ENCODE measurements at places on chromosomes 5 and 9.

DNA sequence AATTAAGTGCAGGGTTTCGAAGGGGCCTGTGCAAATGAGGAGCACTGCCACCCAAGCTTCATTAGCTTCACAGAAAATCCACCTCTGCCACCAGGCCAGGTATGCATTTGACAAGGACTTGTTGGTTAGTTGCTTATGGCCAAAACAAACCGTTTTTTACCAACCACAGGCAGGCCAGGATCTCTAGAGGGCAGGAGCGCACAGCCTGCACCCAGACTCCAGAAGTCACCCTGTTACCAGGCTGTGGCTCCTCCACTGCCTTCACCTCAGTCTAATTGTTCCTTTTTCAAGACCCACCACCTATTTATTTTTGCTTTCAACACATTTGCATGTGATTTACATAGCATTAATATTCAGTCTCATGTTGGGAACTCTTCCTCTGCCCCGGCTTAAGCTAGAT is 78.3 kb upstream of the HSPA9 start:
- DNase-seq: no peak

DNA sequence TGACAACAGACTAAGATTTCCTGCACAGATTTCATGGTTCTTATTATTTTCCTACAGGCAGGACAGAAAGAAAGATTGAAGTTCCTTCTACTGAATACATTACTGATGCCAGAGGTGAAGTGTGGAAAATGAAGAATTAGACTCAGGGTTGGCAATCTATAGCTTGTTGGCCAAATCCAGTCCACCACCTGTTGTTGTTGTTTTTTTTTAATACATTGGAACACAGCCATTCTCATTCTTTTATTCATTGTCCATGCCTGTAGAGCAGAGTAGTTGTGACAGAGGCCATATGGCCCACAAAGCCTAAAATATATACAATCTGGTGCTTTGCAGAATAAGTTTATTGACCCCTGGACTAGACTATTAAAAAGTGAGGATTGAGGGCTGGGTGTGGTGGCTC is 5.8 kb upstream of the PLPPR1 start:
- DNase-seq: no peak

- no peak for DNase-seq
Measured at GRCh38 chr5:173399851-173400250, 71.6 kb upstream of the STC2 start.

GRCh38 chr5:133936651-133937015 is 31.8 kb downstream of the C5orf15 start:
- DNase-seq: no peak

DNA sequence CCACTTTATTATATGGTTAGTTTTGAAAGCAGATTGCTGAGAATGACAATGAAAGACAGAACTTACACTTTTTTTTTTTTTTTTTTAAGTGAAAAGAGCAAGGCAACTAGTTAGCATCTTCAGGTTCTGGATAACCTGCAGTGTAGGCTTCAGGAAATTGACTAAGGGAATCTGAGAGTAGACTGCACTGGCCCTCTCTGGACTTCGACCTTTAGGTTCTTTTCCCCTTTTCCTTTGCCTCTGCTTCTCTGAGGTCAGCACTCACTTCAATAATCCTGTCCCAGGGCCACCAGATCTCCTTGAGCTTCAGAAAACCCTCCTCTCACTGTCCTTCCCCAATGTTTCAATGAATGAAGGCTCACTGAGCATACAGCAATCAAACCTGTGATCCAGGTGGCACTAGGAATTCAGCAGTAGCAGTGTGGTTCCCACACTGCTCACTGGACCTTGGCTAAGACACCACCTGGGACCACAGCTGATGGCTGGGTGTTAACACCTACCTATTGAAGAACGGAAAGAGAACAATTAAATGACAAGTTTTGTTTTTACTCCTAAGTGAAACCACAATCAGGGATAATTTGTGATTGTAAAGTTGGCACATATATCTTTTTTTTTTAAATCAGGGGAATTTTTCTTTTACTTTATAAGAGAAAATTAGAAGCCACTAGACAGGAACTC is 85.8 kb upstream of the IL6ST start:
- DNase-seq: no peak

DNA sequence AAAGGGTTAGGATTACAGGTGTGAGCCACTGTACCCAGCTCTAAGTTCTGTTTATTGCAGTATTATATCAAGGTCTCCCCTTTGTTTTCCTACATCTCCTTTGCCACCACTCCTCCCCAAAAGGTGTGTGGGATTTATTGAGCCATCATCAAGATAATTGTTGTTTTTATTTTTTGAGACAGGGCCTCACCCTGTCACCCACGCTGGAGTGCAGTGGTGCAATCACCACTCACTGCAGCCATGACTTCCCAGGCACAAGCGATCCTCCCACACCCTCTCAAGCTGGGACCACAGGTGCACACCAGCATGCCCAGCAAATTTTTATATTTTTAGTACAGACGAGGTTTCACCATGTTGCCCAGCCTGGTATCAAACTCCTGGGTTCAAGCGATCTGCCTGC is 24.6 kb downstream of the SLC31A1 start:
- no peak for DNase-seq

DNA sequence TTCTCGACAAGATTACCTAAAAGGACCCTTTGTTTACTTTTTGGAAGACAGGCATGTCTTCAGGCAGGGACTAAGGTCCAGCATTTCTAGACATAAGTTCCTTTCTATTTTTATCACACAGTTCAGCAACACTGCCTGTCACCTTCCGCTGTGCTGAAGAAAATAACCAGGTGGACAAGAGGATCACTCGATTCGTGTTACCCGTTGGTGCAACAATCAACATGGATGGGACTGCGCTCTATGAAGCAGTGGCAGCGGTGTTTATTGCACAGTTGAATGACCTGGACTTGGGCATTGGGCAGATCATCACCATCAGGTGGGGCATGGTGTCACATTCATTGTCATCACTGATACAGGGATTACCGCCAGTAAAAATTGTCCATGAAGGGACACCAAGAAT is 85.6 kb upstream of the PLPP6 start:
- DNase-seq: no peak

- DNase-seq: no peak
Measured at GRCh38 chr5:149221326-149221725, 50.3 kb upstream of the AFAP1L1 start.

DNA sequence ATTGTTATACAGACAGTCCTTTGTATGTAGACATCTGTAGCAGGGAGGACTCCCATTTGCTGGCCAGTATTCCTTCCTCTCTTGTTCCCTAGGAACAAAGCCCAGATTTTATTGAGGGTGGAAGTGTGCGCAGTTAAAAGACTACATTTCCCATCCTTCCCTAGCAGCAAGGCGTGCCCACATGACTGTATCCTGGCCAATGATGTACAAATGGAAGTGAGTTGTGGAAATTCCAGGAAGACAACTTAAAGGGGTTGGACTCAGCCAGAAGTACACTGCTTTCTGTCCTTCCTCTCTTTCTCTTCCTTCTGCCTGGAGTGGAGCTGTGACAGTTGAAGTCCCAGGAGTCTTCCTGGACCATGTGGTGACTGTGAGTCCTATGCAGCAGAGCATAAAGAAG is 89.0 kb downstream of the HRH2 start:
- no peak for DNase-seq

GRCh38 chr5:168327994-168328393 is 36.5 kb downstream of the WWC1 start:
- DNase-seq: no peak

GRCh38 chr5:34609951-34610441 is 46.1 kb upstream of the RAI14 start:
- no peak for DNase-seq

DNA sequence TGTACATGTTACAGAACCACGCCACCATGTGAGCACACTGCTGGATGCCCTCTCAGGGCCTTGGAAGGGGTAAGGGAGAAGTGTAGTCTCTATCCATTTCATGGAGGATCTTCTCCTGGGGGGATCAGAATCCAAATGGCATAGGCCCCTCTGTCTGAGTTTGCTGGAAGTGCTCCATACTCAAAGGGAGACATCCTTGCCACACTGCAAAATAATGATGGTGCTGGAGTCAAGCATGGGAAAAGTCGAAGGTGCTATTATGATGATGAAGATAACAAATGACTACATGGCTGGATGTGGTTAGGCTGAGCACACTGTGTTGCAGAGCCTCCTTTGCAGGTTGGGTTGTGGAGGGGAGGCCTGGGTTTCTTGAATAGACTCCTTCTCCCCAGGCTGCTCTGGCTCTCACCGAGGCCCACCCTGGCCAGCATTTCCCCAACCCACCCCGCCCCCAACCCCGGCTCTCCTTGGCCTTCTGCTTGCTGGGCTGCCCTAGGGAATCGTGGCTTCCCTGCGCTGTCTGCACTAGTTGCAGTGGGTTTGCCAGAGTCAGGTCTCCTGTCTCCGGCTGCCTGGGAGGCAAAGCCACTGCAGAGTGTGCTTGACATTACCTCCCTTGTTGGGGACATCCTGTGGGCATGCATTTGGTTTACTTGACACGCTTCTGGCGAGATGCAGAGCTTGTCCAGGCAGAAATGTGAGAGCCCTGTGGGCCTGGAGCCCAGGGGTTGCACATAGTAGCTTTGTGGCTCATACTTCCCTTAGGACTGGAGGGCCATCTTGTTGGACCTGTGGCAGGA is 3.0 kb downstream of the MVB12B start:
- peak; percentile 21 for DNase-seq

DNA sequence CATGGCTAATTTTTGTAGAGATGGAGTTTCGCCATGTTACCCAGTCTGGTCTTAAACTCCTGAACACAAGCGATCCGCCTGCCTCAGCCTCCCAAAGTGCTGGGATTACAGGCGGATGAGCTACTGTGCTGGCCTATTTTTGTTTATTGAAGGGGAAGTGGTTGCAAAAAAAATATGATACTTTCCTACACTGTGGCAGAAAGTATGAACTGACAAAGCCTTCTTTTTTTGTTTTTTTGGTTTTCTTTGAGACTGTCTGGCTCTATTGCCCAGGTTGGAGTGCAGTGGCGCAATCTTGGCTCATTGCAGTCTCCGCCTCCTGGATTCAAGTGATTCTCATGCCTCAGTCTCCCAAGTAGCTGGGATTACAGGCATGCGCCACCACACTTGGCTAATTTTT is 50.9 kb downstream of the OSTF1 start:
- no peak for DNase-seq

GRCh38 chr5:103216137-103216536 is 42.4 kb upstream of the MACIR start:
- DNase-seq: no peak

DNA sequence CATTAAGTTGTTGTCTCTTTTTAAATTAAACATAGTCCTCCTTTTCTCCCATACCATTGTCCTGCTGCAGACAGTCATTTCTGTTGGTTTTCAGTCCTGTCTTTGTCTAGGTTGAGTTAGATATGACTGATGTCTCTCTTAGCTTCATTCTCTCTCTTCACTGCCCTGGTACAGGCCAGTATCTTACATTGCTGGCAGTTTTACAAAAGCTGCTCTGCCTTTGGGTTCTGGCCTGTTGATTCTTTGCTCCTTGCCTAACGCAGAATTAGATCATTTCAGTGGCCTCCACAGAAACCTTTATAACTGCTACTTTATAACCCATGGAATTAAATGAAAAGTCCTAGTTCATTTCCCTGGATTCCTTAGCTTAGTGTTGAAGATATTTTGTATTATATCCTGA is 33.7 kb downstream of the GPR21 start:
- no peak for DNase-seq
